ENCODE measurements at places on chromosomes 13 and 19. TPM values are rescaled to one million over a fixed set of nuclear protein-coding genes. Genes with fewer than 3 reads are reported as not detected.

- no peak for DNase-seq
Measured at GRCh38 chr13:24035411-24035810, 125.1 kb upstream of the SPATA13 start.

ZNF805 gene
- 11.1 TPM for total RNA-seq

PSG7 gene
- not detected for total RNA-seq

RFPL4AL1 gene
- total RNA-seq = not detected

KLF1 gene
- 0.90 TPM for total RNA-seq
